Daoy (cell line): ENCODE measurements at places on chromosomes 5 and 9. TPM values are rescaled to one million over a fixed set of nuclear protein-coding genes. Genes with fewer than 3 reads are reported as not detected.
A peak's percentile ranks its signal among the peaks of the same experiment; 100 is the strongest.

DNA sequence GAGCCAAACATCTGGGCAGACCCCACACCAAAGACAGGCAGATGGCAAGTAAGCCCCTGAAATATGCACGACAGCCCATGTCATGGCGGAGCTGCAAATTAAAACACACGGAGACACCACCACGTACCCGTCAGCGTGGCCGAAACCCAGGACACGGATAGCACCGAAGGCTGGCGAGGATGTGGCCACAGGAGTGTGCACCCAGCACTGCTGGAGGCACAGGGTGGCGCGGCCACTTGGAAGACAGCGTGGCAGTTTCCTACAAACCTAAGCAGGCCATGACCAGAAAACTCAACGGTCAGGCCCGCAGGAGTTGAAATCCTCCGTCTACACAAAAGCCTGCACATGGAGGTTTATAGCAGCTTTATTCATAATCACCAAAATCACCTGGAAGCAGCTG, 12.8 kb downstream of the SLC9A3 start:
- no peak for DNase-seq

DNA sequence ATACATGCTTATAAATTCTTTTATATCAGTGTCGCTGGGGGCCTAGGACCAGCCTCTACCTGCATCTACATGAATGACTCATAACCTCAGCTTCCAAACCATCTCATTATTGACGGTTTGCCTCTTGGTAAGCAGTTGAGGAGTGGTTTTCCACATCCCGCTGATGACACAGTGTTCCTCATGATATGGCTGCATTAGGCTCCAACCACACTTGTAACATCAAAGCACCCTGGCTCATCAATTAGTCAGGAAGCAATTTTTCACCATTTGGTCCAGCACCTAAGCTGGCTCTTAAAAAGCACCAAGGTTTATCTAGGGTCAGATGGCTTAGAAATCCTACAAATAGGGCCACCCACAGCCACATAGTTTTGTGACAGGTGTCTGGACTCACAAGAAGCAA, 402.4 kb downstream of the ARHGEF28 start:
- DNase-seq: peak; percentile 84

DNA sequence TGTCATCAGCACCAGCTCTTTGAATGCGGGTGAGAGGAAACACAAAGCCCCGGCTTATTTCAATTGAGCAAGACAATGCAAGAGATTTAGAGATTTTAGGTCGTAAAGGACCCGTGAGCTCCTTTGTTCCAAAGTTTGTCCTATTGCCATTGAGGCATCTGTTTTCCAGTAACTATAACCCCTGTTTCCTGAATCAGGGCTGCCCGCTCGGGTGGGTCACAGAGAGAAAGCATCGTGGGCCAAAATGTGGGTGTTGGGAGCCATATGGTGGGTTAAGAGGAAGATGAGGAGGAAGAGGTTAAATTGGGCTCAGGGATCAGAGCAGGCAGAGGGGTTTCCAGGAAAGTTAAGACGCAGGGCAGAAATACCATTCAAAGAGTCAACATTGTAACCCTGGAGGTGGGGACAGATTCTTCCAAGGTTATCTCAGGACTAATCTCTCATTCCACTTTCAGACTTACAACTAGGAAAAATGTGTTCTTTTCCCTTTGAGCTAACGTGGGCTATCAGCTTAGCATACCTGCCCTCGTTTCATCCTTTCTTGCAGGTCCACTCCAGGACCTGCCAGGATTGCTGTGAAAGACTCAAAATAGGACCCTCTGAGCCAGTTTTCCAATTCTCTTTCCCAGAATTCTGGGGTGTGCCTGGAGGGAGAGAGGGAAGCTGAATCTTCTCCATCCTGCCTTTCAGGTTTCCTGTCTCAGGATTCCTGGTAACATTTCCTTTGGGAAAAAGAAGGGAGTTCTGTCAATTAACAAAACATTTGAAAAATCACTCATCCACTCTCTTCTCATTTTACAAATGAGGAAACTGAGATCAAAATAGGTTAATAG, 95.5 kb upstream of the TAF11L2 start:
- no peak for DNase-seq

DNA sequence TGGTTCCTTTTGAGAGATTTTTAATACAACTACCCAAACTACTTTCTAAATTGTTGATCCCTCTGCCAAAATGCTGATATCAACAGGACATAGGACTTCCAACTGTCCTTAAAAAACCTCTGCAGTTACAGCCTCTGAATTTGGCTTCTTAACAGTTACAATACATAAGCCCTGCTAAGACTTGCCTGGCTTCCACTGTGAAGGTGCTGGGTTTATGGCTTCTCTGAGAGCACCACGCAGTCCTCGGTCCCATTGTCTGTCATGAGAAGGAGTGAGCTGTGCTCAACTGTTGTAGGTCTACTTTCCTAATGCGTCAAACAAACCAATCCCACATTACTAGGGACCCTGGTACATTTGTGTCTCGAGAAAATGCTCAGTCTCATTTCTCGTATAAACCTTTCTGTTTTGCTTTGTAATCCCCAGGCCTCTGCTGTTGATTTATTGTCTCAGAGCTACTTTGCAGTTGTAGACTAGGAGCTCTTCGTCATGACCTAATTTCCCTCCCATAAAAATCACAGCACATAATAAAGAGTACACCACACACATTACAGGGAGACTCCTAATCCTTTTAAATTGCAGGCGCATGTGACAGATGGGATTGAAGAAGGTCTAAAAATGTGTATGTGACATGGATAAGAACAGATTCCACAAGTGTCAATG, 274.9 kb downstream of the NR3C1 start:
- DNase-seq: no peak

DNA sequence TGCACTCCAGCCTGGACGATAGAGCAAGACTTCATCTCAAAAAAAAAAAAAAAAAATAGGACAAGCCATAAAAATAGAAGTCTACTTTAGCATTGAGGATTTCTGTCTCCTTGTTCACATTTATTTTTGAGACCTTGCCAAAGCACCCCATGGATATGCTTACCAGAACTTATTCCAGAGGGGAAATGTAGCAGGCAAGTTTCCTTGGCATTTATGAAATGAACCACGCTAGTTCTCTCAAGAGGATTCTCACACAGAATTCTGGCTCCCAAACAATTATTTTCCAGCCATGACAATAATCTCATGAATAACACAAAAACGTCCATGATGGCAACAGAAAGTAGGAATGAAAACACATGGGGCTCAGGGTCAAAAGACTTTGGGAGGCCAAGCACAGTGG, 23.4 kb upstream of the GPX8 start:
- DNase-seq: no peak

DNA sequence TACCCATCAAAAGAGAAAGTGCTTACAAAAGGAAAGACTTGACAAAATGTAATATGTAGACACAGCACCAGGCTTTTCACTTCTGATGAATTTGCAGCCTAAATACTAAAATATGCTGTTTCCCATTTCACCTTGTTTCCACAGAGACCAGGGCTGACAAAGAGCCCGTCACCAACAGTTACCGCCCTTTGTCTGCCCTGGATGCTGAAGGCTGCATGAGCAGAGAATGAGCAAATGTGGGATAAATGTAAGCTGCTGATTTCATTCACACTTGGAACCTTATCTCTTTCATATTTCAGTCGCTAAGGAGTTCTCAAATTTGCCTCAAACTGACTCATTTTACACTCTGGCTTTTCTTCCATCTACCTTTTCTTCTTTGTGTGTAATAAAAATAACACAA, 213.9 kb downstream of the TMEM167A start:
- DNase-seq: no peak

DNA sequence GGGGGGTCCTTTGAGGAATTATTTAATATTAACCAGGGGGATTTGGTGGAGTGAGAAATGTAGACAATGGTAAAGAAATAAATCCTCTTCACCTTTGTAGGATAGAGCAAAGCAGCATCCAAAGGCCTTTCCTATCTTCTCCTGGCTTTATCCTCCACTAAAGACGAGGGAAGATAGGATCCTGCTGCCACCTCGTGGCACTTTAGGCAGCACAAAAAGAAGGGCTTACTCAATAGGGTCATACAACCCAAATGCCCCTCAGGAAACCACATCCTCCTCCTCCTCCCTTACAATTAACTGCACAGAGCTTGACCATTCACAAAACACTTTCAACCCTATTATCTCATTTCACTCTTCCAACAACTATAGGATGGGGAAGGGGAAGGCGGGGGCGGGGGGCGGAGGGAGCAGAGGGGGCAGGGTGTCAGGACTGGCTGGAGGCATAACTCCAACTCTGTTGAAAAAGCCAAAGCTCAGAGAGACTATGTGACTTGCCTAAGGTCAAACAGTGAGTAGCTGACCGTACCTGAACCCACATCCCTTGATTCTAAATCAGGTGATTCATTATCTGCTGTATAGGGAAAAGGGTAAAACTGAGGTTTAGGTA, 45.4 kb upstream of the MYOT start:
- peak; percentile 63 for DNase-seq

- no peak for DNase-seq
Observed at GRCh38 chr9:90774682-90775081, 26.9 kb upstream of the SYK start.

GRCh38 chr9:85914108-85914507, 26.8 kb upstream of the NAA35 start:
- DNase-seq: no peak

DNA sequence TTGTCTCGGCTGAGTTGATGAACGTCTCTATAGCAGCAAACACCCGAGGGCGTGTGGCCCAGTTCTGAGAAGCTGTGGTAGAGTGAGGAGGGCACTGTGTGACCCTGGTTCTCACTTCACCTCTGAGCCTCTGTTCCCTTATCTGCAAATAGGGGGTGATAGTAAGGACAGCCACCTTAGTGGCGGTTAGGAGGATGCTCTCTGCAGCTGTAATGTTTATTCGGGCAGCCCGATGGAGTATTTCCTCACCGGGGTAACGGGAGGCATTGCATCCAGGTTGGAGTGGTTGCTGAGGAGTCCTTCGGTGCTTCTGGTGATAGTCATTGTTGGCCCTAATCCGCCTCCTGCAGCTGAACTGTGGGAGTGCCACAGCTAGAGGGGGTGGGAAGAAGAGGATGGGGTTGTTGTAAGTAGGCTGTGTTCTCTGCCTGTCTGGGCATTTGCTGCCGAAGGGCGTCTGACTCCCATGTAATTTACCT, 13.9 kb downstream of the PRRC2B start:
- DNase-seq: peak; percentile 49

DNA sequence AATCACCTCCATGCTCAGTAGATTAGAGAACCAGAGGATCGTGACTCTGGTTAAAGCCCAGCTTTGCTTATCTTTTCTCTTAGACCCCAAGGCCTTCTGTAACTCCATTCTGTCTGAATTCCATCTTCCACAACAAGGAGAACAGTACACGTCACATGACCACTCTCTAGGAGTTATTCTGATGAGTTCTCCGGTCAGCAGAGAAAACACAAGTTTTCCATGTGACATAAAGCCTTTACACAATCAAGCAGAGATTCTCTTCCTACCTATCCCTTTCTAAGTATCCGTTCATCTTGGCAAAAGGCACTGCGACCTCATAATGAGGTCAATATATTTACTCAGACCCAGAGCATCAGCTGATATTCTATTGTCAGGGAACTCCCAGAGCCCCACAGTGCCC, 112.3 kb downstream of the TRPM6 start:
- no peak for DNase-seq

- peak; percentile 83 for DNase-seq
Observed at GRCh38 chr5:37696190-37697021, 143.4 kb downstream of the GDNF start.

GRCh38 chr5:171623551-171624097, 162.0 kb upstream of the SMIM23 start:
- DNase-seq: no peak

DNA sequence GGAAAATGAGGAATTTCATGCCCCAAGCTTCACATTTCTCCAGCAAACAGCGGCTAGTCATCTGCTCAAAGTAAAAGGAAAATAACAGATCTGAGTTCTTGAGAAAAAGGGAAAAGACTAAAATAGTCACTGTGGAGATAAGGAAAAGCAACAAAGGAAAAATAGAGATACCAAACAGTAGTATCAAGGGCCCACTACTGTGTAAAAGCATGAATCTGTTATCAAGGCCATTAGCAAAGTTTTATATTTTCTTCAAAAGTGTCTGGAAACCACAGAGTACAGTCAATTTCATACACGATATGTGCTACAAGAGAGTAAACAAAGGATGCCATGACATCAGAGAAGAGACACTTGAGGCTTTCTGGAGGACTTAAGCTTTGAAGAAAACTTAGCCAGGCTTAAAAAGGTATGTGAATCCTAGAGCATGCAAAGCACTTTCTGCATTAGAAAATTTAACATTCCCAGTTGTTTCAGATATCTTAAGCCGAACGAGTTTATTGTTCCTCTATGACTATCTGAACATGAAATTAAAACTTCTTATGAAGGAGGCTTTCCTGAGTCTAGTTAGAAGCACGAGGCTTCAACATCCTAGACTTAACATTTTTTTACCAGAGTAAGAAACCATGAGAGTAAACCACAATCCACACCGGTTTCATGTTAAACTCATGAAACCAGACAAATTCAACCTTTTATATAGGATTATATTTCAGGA, 1.2 kb downstream of the TTC33 start:
- DNase-seq: no peak

GRCh38 chr9:103319979-103320378, 324.8 kb downstream of the CYLC2 start:
- DNase-seq: no peak

GRCh38 chr9:97773723-97774122, 76.6 kb upstream of the XPA start:
- peak; percentile 91 for DNase-seq

DNA sequence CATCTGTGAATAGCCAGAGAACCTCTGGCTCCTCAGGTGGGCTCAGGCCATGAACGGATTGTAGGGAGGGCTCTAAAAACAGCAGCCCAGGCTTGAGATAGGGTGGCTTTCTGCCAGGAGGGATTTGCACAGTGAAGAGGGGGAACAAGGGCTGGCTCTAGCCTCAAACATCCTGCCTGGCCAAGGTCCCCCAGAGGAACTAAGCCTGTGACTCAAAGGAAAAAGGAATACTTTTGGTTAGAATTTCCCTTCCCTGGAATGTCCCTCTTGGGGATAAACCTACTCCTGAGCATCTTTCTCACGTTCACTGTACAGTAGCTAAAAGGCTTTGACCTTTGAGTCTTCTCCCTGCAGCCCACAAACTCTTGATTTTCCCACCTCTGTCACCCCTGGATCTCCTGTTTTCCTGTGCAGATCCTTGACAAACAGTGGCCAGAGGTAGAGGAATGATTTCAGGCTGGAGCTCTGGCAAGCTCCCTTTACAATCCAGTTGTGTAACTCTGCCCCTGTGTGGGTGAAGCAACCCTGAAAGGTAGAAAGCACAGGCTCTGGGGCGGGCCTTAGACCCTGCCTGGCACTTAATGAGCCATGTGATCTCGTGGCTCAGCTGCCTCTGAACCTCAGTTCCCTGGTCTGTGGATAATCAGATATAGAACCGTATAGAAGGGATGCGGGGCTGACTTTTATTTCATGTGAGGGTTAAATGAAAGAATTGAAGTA, 17.4 kb downstream of the SEC61B start:
- peak; percentile 78 for DNase-seq

Gene PPP3R2
- total RNA-seq: not detected in 2 replicates

Gene NKD2
- total RNA-seq: 0.45 and 1.3 TPM in 2 replicates

Gene NMUR2
- 0.30 TPM in 1 of 2 replicates, not detected in the other for total RNA-seq

Gene POU5F2
- 0.29 and 0.57 TPM in 2 replicates for total RNA-seq

Gene VCAN
- total RNA-seq: 24.5 and 30.7 TPM in 2 replicates

Gene SLCO6A1
- total RNA-seq: 0.48 TPM in 1 of 2 replicates, not detected in the other

Gene NME5
- total RNA-seq: 0.29 TPM in 1 of 2 replicates, not detected in the other

Gene GMCL2
- not detected in 2 replicates for total RNA-seq

Gene CCDC192
- not detected in 2 replicates for total RNA-seq
